ENCODE measurements at places on chromosomes 2 and 18.
A peak's percentile ranks its signal among the peaks of the same experiment; 100 is the strongest.

- DNase-seq: no peak
These were observed 33.4 kb downstream of the OSBPL1A start for GRCh38 chr18:24364177-24364576.

GRCh38 chr2:121836611-121837010, 81.2 kb downstream of the TSN start:
- DNase-seq: no peak

GRCh38 chr2:128362176-128362888, 43.7 kb upstream of the HS6ST1 start:
- no peak for DNase-seq

DNA sequence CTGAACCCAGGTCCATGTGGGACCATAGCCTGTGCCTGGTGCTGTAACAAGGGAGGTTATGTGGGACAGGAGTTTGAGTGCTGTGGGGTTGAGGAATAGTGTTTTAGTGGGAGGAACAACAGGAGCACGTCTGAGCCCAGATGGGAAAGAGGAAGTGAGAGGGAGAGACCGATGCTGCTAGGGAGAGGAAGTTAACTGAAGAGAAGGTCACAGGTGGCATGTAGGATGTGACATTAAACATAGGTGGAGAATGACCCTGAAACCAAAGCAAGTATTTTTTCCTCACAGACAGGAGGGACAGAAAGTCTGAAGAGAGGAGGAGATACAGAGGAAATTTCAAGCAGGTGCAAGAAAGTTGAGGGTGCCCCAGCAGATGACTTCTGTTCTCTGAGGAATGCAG, 87.8 kb downstream of the ACOXL start:
- DNase-seq: no peak

GRCh38 chr2:118119158-118119727, 31.0 kb downstream of the INSIG2 start:
- no peak for DNase-seq

GRCh38 chr18:7467708-7468466, 99.2 kb upstream of the PTPRM start:
- DNase-seq: peak; percentile 9

GRCh38 chr2:36919041-36919837, 47.1 kb downstream of the STRN start:
- DNase-seq: no peak

DNA sequence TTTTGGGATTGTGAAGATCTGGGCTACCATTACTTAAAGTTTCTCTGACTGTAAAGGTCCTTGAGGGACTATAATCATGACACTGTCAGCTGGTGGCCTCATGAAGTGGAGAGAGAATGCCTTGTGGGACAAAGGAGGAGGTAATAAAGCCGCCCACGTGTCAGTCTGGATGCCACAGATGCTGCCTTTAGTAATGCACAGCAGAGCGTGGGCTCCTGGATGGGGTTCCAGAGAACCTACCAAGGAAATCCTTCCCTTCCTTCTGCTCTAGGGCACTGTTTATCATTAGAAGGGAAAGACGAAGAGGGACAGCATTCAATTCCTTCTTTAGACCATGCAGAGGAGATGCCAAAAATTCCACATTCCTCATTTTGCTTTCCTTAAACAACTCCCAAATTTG, 63.5 kb downstream of the COL5A2 start:
- peak; percentile 30 for DNase-seq

- no peak for DNase-seq
These were observed 150.5 kb downstream of the MBP start for GRCh38 chr18:76982038-76982437.

- no peak for DNase-seq
These were observed 1733.6 kb upstream of the CELF4 start for GRCh38 chr18:39299152-39299551.

DNA sequence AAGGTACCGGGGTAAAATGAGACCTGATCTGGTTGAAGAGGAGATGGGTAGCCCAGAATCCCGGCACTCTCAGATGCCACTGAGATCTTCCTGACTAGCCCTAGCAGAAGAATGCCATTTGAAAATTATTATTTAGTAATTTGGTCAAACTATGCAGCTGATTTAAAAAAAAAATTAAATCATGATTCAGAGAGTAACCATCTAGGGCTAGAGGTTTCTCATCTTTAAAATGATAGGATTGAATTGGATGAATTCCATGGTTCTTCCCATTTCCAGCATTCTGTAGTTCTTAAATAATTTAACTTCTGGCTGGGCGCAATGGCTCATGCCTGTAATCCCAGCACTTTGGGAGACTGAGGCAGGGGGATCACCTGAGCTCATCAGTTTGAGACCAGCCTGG, 106.1 kb downstream of the MYO1B start:
- DNase-seq: peak; percentile 81

DNA sequence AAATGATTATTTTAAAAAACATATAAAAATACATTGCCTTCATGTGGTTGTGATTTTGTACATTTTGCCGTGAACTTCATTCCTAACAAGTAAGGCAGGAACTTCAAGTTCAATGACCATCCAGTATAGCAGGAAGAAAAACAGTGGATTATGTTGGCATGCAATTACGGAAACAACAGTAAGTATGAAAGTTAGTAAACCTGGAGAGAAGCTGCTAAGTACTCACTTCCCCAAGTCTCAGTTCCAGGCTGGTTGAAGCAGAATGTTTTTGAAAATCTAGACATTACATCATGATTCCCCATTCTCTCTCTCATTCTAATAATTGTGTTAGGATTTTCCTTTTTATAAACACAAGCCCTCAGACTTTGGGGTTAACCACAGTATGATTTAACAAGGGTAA, 987.1 kb upstream of the KLHL29 start:
- DNase-seq: no peak

DNA sequence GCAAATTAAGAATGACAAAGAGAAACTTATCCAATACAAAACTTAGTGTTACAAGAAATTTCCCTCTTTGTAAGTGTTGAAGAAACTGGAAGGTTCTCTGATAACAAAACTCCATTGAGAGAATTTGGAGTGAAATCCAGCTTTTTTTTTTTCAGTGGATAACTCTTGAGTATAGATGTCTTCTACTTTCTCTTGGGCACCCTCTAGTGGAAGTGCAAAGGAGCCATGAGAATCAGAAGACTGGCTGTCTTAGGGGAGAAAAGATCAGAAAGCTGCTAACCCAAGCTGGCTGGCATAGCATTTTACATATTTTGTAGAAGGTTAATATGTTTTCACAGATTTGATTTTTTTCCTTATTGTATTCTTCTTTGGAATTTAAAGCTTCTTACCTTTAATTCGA, 138.8 kb upstream of the SATB2 start:
- no peak for DNase-seq

DNA sequence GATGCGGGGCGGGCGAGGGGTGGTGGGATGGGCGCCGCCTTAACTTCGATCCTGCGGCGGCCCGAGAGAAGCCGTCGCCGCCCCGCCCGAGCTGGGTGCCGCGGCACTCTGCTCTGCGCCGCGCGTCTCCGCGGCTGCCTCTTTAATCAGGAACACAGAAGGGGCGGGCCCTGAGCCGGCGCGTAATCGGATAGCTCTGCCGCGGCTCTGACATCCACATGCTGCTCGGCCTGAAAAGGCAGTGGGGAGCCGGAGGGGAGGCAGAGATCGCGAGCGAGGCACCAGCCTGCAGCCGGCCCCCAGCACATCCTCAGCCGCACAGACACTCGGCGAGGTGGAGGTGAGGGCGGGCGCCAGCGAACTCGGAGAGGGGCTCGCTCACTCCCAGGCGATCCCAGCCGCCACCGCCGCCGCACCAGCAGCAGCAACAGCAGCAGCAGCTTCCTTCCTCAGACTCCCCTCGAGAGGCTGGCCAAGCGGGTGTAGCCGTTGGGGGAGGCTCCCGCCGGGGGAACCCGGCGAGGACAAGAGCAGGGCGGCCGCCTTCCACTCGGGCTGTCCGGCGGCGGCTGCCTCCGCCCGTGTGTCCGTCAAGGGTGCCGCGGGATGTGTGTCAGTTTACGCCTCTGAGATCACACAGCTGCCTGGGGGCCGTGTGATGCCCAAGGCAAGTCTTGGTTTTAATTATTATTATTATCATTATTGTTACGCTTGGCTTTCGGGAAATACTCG, at the start of gene NRP2:
Gene NRP2 (plus strand): TSS at position 263 of the 732 bp plus-strand sequence. CDS start 790 bp downstream, outside the sequence.
- DNase-seq: peak; percentile 94

GRCh38 chr2:74862020-74862964, 28.4 kb downstream of the HK2 start:
- no peak for DNase-seq

DNA sequence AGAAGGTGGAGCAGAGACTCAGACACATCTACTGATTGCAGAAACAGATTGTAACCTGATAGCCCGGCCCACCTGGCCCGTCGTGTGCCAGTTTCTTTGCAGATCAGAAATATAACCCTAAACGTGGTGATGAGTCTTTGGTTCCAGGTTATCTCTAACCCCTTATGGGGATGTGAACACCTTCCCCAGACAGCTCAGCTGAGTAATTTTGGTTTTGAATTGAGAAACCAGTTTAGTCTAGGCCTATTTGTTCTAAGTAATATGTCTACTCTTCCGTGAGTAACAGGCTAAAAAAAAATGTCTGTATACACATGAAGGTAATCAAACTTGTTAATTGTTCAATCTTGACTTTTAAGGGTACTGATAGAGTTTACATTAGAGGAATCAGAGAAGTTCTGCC, 35.7 kb downstream of the RASGRP3 start:
- no peak for DNase-seq

DNA sequence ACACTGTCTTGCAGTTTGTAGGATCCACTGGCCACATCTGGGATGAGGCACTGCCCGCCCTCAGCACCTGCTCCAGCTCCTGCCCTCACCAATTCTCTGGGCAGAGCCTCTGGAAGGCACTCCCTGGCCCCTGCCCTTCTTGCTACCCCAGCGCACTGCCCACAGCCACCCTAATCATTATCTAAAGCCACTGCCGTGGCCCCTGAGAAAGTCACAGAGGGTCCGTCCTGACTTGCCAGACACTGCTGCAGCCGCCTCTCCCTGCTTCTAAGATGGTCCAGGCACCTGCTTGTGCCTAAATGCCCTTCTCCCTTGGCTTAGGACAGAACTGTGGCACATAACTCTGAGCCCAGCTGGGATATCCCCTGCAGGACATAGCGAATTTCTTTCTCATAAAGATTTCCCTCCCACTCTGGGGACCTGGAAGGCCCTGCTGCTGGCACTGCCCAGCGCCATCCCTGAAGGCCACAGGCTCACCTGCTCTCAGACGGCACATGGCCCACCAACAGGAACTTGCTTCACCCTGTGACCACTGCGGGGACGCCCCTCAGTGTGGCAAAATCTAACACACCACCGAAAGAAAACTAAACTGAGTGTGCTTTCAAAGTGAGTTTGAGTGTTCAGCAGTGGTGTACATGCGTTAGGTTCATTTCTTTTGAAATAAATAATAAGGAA, 244.9 kb downstream of the HDAC4 start:
- no peak for DNase-seq

DNA sequence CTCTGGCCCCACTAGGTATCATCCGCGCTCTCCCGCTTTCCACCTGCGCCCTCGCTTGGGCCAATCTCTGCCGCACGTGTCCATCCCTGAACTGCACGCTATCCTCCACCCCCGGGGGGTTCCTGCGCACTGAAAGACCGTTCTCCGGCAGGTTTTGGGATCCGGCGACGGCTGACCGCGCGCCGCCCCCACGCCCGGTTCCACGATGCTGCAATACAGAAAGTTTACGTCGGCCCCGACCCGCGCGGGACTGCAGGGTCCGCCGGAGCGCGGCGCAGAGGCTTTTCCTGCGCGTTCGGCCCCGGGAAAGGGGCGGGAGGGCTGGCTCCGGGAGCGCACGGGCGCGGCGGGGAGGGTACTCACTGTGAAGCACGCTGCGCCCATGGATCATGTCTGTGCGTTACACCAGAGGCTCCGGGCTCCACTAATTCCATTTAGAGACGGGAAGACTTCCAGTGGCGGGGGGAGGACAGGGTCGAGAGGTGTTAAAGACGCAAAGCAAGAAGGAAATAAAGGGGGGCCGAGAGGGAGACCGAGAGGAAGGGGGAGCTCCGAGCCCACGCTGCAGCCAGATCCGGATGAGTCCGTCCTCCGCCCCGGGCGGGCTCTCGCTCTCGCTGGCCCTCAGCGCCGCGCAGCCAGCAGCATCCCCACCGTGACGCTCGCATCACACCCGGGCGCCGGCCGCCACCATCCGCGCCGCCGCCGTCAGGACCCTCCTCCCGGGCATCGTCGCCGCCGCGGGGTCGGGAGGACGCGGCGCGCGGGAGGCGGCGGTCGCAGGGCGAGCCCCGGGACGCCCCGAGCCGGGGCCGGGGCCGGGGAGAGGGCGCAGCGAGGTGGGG, 664 bp downstream of the NETO1 start:
- no peak for DNase-seq

DNA sequence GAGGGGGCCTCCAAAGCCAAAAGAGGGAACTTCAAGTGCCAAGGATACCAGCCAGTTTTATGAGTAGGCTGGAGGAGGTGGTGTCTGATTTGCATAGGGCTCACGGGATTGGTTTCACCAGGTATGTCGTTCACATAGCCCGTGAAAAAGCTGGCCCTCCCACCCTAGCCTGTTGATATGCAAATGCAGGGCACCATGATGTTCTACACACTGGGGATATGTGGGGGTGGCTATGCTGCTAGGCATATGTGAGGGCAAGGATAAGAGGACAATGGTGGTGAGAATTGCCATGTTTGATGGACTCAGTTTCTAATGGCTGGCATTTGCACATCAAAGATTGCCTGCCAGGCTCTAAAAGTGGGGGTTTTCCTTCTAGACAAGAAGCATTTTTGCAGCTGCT, 378.6 kb downstream of the DPP10 start:
- DNase-seq: no peak

- DNase-seq: peak; percentile 88
These were observed 75.7 kb downstream of the RBMS1 start for GRCh38 chr2:160417745-160418397.

GRCh38 chr18:23592911-23593310, 6.6 kb upstream of the NPC1 start:
- no peak for DNase-seq

GRCh38 chr2:140892436-140892835, 1238.4 kb downstream of the LRP1B start:
- DNase-seq: peak; percentile 76

GRCh38 chr18:58128381-58129374, 84.7 kb downstream of the NEDD4L start:
- DNase-seq: no peak

DNA sequence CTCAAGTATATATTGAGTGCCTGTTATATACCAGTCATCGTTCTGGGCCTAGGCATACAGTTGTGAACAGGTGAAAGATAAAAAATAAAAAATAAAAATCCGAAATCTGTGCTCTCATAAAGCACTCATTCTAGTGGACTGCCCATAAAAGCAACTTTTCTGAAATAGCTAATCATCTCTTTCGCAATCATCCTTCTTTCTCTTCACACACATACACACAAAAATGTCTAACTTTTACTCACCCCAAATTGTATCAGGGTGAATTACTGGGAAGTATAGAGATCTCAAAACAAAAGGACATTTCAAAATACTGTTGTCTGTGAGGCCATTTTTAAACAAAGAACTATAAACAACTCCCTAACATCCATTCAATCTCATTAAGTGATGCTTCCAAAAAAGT, 29.6 kb upstream of the ORC2 start:
- no peak for DNase-seq

- DNase-seq: no peak
These were observed 175.8 kb upstream of the NETO1 start for GRCh38 chr18:73043611-73044010.

- no peak for DNase-seq
These were observed 25.9 kb downstream of the LYPD6B start for GRCh38 chr2:149064365-149064841.

- DNase-seq: no peak
These were observed 56.3 kb upstream of the MSH2 start for GRCh38 chr2:47346638-47347037.
